Left cardiac atrium (tissue), 4 donors: ENCODE measurements at places on chromosomes 16 and 17. TPM values are rescaled to one million over a fixed set of nuclear protein-coding genes. Genes with fewer than 3 reads are reported as not detected.

DNA sequence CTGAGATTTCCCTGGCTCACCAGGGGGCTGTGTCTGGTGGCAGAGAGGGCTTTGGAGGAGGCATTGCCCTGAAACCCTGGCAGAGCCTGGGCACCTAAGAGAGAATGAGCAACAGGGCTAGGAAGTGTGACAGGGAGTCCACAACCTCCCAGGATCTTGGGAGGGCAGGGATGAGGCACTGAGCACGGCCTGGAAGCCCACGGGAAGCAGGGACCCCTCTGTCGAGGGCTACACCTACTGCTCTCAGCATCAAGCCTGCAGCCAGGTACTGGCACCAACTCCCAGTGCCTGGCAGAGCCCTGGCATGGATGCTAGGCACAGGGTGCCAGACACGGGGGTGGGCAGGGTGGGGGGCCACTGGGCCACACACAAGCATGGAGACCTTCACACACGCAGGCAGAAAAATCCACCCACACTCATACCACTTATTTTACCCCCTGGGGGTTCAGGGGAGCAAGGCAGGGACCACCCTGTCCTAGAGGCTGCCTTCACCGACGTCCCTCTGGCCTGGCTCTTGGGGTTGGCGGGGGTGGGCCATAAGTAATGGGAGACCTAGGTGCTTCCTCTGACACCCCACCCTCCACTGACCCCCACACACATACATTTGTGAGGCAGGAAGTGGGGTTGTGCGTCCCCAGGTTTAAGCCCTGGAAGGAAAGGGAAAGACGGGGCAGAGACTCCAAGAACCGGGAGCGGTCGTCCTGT lies 970 bp upstream of the HSD11B2 start:
- DNase-seq = no peak

DNA sequence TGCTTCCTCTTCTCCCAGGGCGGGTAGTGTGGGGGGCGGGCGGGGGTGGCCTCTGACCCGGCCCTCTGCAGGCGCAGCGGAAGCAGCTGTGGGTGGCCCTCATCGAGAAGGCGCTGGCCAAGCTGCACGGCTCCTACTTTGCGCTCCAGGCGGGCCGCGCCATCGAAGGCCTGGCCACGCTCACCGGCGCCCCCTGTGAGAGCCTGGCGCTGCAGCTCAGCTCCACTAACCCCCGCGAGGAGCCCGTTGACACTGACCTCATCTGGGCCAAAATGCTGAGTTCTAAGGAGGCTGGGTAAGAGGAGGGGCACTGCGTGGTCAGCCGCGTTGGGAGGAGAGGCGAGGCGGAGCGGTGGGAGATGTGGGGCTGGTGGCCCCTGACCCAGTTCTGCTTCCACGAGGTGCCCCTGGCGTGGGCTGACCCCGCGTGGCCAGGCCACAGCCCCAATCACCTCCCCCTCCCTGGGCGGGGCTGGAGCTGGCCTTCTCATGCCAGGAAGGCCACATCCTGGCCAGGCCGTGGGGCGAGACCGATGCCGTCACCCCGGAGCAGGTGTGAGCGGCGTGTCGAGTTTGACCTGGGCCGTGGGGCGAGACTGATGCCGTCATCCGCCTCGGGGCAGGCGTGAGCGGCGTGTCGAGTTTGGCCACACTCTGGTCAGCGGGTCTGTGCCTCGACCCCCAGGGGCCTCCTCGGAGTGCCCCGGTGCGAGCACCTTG lies 10.5 kb upstream of the PRR35 start:
- no peak for DNase-seq

- DNase-seq = no peak
These were observed 62.3 kb upstream of the CDH5 start for GRCh38 chr16:66304151-66304550.

- no peak for DNase-seq
These were observed 18.1 kb downstream of the KCNJ2 start for GRCh38 chr17:70187383-70187782.

DNA sequence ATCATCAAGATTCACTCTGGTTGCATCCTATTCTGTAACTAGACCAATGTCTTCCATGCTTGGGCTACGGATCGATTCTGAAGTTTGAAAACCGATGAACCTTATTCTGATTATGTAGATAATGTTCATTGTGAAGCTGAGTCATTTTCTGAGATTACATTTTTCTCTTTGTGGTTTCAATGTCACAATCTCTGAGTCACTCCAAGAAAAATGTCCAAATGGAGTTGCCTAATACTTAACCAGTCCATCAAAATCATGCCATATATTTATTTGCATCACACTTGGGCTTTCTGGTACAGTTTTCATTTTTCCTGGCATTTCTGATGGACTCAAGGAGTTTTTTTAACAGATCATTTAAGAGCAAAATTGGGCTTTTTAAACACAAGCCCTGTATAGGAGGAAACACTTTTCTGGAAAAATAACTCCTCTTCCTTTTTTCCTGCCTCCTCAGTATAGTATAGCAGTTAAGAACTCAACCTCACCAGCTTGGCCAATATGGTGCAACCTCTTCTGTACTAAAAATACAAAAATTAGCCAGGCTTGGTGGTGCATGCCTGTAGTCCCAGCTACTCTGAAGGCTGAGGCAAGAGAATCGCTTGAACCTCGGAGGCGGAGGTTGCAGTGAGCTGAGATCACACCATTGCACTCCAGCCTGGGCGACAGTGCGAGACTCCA lies 17.5 kb downstream of the CACNG3 start:
- DNase-seq = no peak

DNA sequence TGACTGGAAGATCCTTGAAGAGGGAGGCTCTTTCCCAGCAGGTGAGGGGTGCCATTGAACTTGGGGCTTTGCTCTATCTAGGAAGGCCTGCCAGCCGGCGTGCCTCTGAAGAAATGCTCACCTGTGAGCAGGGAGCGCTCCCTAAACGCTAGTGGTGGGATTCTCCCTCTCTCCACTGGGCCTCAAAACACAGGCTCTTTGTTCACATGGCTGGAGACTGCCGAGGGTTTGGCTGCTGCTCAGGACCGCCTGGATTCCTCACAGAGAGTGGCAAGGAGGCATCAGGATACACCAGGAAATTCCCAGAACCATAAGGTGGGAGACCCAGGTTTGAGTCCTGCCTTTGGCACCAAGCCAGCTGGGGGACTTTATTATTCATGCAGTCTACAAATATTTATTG lies 17.6 kb upstream of the TMEM11 start:
- no peak for DNase-seq

KRTAP4-9 gene
- not detected for total RNA-seq

CEMP1 gene
- total RNA-seq = not detected

WNT3 gene
- 2.1 TPM for total RNA-seq

ABCA3 gene
- total RNA-seq = 9.6 TPM
